GM04503 (cell line): ENCODE measurements at places on chromosomes 1 and 21.

GRCh38 chr1:7646981-7647901, 123.9 kb upstream of the VAMP3 start:
- DNase-seq = no peak

GRCh38 chr1:61427510-61427909, 297.4 kb downstream of the TM2D1 start:
- DNase-seq = no peak

- DNase-seq = no peak
These were observed 1.7 kb upstream of the NECTIN4 start for GRCh38 chr1:161091093-161091492.

DNA sequence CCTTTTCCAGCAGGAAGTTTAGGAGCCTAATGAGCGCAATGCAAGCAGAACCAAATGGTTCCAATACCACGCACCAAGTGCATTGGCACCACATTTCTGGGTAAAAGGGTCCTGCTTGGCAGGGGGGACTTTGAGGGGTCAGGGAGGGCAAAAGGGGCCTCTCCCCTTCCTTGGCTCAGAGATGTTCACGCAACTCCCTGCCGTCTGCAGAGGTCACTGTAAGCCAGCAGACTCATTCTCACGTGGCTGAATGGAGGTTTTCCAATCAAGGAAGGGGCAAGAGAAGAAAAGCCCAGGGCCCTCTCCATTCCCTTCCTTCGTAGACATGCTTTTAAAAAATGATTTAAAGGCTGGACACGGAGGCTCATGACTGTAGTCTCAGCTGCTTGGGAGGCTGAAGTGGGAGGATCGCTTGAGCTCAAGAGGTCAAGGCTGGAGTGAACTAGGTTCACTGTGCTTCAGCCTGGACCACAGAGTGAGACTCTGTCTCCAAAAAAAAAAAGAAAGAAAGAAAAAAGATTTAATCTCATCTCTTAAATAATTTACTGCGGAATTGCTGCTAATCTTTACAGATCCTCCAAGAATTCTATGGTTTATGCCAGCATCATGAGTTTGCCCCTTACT, 80.3 kb downstream of the RUNX3 start:
- DNase-seq = no peak

- no peak for DNase-seq
These were observed 11.9 kb downstream of the THEMIS2 start for GRCh38 chr1:27884006-27884954.

DNA sequence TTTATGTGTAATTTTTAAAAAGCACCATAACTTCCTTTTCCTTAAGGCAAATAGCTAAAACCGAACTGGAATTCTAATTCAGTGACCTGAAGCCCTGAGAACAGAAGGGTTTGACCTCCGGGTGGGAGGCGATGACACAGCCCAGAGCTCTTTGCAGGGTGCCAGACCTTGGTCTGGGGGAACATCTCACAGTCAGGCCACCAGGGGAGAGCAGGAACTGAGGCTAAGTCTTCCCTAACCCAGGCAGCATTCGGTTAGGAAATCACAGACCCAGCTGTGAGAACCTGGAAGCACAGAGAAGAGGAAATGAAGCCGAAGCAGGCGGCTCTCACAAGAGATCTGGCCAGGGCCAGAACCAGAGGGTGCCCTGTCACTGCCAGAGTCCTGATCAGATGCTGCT, 444.8 kb downstream of the TTLL7 start:
- DNase-seq = no peak

DNA sequence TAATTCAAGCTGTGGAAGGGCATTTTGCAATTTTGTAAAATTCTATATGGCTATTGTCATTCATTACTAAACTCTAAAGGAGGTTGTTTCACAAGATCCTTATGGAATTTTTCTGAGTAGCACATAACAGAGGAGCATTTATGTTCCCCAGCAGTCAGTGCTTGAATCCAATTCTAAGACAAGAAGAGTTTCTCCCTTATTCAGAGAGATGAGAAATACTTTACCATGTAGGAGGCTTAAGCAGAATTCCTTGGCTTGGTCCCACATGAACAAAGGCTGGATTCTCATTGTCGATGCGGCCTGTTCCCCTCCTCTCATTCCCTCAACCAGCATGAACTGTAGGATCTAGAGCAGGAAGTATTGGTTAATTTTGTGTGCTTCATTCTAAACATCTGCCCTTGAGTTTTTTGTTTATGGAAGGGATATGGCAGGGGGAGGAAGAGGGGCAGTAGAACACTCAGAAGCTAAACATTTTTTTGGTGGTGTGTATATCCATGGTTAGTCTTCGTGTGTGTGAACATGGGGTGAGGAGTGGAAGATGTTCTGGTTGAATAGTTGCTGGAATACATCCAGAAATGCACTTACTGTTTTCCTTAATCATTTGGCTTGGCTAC, 74.3 kb downstream of the LAMC1 start:
- no peak for DNase-seq

DNA sequence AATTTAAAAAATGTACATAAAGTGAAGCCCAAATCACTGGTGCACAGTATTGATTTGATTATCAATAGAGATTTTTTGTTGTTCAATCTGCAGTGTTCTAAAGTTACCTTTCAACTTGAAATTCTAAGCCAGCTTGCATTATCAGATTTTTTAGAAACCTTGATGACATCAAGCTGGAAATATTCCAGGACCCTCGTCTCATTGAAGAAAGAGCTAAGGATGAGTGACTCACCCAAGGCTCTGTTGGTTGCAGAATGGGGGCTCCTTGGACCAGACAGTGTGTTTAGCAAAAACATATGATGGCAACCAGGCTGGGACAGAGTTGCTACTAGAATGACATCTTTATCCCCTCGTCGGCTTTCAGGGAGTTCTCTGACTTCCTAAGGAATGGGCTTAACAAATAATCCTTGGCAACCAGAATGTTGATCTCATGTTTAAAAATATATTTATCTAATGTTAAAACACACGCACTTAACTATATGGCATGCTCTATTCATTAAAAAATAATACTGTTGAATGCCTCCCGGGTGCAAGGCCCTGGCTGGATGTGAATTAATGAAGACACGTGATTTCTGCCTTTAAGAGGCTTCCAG, 79.7 kb downstream of the RUNX3 start:
- no peak for DNase-seq

- DNase-seq = no peak
These were observed 28.4 kb downstream of the TRIM33 start for GRCh38 chr1:114482585-114482984.

GRCh38 chr1:236159704-236160539, 17.6 kb downstream of the GPR137B start:
- DNase-seq = no peak

DNA sequence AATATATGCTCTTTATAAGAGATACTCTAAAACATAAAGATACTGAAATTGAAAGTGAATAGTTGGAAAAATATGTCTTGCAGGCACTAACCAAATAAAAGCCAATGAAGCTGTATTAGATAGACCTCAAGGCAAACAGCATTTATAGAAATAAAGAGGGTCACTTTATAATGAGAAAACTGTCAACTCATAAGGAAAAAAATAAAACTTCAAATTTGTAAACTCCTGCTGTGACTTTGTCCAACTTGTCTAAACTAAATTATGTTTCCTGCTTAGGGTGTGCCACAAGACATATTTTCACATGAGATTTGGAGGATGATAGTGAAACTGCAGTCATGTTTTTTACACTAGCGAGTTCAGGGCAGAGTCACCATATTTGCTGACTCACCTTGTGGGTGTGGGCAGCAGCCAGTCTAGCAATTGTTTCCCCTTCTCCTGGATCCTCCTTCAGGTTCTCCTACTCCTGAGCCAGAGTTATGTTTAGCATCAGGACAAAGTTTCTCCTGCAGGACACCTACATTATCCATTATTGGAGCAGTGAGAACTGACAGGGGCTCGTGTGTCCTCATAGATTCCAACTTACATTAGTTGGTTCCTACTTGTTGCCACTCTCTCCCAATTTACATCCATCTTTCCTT, 43.8 kb downstream of the CD53 start:
- DNase-seq = peak; percentile 4

DNA sequence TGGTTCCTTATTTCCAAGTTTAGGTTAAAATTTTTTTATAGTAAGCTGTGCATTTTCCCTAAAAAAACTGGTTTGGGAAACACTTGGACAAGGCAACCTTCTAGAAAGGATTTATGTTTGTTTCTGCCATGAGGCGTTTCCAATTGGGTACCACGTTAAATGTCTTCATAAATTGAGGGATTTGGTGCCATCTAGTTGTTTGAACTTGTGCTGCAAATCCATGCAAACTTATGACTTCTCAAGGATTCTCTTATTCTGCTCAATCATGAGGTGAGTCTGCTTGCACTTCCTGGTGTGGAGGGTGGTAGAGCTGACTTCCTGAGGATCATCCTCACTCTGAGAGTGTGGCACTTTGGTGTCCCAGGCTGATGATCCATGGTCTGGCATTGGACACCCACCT, 123.3 kb downstream of the PCNX2 start:
- DNase-seq = no peak

- DNase-seq = no peak
These were observed 39.4 kb downstream of the PTAFR start for GRCh38 chr1:28136922-28137613.

GRCh38 chr1:26618561-26618960, 77.3 kb upstream of the ARID1A start:
- DNase-seq = no peak

DNA sequence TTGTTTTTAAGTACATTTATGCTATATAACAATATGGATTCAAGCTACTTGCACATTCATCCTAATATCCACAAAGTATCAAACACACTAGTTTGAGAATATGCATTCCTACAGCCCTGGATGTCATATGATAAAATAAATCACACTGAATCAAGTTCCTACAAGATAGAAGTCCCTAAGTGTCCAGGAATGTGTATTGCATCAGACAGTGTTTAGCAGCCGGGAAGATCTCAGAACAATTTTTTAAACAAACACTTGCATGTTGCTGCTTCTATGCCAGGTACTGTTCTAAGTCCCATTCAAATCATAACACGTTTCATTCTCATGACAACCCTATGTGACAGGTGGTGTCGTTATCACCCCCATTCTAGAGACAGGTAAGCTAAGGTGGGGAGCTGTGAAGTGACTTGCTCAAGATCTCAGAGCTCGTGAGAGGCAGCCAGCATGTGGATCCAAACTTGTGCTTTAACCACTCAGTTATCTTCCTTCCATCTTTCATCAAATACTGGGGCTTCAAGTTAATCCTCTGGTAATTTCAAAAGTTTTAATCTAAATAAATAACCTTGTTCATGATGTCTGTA, 68.3 kb upstream of the KIF26B start:
- no peak for DNase-seq

DNA sequence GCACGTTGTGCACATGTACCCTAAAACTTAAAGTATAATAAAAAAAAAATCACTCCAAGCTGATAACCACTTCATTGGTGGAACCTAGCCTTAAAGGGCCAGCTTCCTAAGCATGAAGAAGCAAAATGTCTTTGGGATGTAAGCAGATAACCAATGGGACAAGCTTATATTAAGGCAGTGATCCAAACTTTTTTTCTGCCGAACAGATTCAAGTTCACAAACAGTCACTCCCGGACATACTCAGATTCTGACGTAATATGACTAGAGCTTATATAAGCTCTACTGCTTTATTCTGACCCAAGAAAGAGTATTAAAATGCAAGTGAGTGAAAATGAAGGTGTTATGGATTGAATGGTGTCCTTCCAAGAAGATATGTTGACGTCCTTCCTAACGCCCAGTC, 44.9 kb upstream of the HIVEP3 start:
- DNase-seq = no peak

- no peak for DNase-seq
These were observed 19.5 kb upstream of the IFNAR1 start for GRCh38 chr21:33305344-33305671.

DNA sequence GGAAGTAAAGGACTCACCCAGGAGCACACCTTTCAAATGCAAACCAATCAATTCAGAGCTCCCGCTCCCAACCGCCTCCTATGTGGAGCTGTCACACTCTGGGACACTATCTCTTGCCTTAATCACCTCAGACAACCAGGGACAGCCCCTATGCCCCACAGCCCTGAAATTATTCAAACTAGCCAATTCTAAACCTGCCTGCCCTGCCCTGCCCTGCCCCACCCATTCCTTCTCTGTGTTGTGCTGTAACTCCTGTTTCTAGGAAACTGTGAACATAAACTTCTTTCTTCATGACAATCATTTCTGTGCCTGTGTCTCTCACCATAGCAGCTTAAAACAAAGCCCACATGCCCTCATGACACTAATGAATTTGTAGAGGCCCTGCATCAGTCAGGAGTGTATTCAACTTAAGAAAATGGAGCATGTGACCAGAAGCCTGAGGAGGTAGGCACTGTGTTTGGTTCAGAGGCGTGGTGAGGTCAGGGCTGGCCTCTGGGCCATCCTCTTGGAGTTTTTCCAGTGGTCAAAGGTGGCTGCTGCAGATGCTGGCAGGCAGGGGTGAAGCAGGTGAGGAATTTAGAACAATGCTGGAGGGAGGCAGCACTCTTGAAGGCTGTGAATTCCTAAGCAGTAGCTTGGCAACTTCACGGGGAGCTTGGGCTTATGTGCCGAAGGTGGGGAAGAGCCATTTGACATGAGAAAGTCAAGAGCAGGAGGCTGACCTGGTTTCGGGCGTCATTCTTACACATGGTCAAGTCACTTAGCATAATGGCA, 74.5 kb downstream of the RHOU start:
- DNase-seq = no peak

- DNase-seq = no peak
These were observed 189.5 kb downstream of the ZSCAN20 start for GRCh38 chr1:33661811-33662454.

DNA sequence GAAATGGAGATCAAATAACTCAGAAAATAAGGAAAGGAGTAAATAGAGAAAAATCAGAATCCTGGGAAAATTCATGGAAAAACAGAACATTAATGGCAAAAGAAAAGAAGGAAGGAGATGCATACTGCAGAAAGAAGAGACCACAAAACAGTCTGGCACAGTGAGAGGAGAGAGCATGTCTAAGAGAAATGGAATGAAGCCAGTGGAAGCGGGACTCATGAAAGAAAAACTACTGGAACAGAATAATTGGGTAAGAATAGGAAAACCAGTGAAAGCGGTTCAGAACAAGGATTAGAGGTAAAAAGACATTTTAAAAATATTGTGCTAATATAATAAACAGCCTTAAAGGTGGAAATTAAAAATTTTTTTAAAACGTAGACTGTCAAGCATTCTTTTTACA, 93.6 kb upstream of the GREM2 start:
- no peak for DNase-seq

DNA sequence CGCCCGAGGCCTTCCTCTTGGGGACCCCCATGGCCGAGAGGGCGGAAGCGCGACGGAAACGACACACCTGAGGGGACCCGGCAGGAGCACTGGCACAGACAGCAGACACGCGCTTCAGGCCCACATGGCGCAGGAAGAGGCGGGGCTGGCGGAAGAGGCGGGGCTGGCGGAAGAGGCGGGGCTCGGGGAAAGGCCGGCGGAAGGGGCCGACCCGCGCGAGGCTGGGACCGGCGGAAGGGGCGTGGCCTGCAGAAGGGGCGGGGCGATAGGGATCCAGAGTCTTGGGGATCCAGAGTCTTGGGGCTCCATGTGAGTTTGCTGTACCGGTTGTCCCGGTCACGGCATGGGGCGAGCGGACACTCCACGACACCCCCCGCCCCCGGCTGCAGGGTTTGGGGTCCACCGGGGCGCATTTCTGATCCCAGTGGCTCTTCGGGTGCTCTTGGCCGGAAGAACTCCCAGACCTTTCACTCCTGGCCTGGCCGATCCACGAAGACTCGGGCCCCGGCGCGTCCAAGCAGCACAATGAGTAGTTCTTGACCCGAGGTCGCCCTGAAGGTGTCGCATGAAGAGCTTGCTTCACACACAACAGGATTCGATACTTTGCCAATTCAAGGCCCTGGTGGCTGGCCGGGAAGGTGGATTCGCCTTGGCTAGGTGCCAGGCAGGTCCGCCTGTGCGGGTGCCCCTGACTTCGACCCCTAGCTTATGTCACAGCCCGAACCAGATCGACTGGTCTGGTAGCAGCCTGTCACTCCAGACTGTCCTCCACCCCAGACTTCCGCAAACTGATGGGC, at the start of gene URB1:
Gene URB1 (minus strand): TSS at position 133 of the 797 bp plus-strand sequence. CDS start 102 bp downstream, at position 31.
- no peak for DNase-seq
